ENCODE measurements at places on chromosomes 3 and 15. TPM values are rescaled to one million over a fixed set of nuclear protein-coding genes. Genes with fewer than 3 reads are reported as not detected.

DNA sequence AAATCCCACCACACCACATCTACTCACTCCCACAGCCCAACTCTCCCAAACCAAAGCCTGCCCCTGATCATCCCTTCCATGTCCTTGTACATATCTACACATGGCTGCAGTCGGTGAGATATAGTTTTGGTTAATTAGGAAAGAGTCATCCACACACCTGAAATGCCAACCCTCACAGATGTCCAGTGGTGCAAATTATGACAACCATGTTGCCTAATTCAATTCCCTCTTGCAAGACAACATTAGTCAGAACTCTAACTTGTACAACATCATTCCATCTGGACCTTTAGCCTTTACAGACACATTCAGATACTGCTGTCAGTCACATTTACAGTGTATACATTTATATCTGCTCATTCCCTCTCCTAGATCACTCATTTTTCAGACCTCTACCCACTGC is 41.2 kb downstream of the TUBGCP4 start:
- H3K4me1 ChIP-seq: no peaks in the 10 kb centered on the region
- H3K36me3 ChIP-seq: peaks cover 10% of the 10 kb centered on the region
- H3K27ac ChIP-seq: no peak overlapping the region
- DNase-seq: no peak
- no peaks in the 10 kb centered on the region for H3K27me3 ChIP-seq
- no peak overlapping the region for H3K4me3 ChIP-seq

Gene AP3B2
- total RNA-seq: not detected

DNA sequence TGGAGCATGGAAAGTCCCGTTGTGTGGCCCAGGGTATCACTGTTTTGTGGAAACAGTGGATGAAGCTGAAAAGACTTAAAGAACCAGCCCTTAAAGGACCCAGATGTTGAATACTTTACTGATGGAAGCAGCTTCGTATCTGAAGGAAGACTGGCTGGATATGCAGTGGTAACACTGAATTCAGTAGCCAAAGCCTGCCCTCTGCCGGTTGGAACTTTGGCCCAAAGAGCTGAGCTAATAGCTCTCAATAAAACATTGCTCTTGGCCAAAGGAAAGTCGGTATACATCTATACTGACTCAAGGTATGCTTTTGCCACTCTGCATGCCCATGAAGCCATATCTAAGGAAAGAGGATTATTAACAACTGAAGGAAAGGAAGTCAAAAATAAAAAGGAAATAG is 885.4 kb downstream of the PDCD6IP start:
- no peaks in the 10 kb centered on the region for H3K36me3 ChIP-seq
- H3K27ac ChIP-seq: no peak overlapping the region
- peak; percentile 36 for DNase-seq
- H3K4me1 ChIP-seq: no peaks in the 10 kb centered on the region
- no peaks in the 10 kb centered on the region for H3K27me3 ChIP-seq

- no peak overlapping the region for H3K27ac ChIP-seq
- H3K27me3 ChIP-seq: no peaks in the 10 kb centered on the region
- H3K4me3 ChIP-seq: no peak overlapping the region
- DNase-seq: no peak
- no peaks in the 10 kb centered on the region for H3K36me3 ChIP-seq
- no peaks in the 10 kb centered on the region for H3K4me1 ChIP-seq
These were observed 331.4 kb upstream of the WNT5A start for GRCh38 chr3:55818485-55818884.

GRCh38 chr3:11556851-11557644 is 86.7 kb downstream of the VGLL4 start:
- no peaks in the 10 kb centered on the region for H3K27me3 ChIP-seq
- H3K27ac ChIP-seq: no peak overlapping the region
- H3K4me3 ChIP-seq: no peak overlapping the region
- DNase-seq: no peak
- H3K4me1 ChIP-seq: no peaks in the 10 kb centered on the region
- H3K36me3 ChIP-seq: peaks cover 4% of the 10 kb centered on the region
